Stimulated activated CD4-positive, alpha-beta T cell treated with anti-CD3 and anti-CD28 coated beads, Interleukin-4, amount 100 ng/mL, for 1 hour (primary cell): ENCODE measurements at places on chromosomes 11 and 22.

DNA sequence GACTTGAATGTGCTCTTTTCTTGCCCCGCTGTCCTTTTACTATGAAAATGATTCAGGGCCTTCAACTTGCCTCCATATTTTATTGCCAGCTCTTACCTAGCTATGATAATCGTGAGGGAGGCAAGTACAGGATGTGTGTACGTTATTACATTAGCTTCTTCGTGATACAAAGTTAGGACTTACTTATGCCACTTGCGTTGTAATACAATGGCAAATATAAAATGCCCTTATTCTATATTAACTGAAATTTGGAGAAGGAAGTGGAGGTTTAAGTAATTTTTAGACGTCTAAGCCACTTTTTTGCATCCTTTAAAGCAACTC lies 10.8 kb upstream of the CCT8L2 start:
- no peak for DNase-seq

DNA sequence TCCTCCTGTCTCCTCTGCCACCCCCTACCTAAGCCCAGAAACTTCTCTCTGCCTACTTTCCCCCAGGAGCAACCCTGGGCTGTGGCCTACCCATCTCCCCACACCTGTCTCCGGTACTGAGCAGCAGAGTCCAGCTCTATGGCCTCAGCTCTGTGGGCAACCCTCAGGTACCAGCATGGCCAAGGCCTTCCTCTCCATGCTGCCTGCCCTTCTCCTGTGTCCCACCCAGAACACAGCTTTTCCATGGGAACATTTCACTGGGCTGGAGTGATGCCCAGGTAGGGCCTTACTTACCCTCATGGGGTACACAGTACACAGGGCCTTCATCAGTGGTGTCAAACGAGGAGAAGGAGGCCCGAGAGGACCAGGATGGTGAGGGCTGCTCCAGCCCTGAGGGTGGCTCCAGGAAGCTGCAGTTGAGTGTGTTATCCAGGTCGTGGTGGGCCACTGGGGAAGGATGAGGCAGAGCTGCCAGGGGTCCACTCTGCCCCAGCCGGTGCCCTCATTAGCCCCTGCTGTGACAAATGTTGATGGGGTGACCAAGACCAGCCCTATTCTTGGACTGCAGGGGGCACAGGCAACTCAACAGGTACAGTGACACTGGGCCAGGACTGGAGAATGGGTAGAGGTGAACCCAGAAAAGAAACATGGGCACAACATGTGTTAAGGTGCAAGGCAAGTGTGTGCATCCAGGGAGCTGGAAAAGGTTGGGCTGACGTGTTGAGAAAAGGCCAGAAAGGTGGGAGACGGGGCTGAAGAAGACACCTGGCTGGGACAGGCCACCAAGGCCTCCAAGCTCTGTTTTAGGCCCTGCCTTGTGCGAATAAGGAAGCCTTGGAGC lies 10.3 kb downstream of the SCARF2 start:
- no peak for DNase-seq

DNA sequence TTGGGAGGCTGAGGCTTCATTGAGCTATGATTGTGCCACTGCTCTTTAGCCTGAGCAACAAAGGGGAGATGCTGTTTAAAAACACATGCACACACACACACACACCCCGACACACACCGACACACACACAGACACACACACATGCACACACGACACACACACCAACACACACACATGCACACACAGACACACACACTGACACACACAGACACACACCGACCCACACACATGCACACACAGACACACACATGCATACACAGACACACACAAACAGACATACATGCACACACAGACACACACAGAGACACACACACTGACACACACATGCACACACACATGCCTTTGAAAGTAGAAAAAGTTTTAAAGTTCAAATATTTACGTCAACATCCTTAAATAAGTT lies 5.5 kb upstream of the LTO1 start:
- no peak for DNase-seq

GRCh38 chr11:2976294-2977063 lies 15.7 kb downstream of the NAP1L4 start:
- DNase-seq = no peak

- DNase-seq = no peak
Observed at GRCh38 chr11:113644605-113645004, 61.5 kb downstream of the TMPRSS5 start.

DNA sequence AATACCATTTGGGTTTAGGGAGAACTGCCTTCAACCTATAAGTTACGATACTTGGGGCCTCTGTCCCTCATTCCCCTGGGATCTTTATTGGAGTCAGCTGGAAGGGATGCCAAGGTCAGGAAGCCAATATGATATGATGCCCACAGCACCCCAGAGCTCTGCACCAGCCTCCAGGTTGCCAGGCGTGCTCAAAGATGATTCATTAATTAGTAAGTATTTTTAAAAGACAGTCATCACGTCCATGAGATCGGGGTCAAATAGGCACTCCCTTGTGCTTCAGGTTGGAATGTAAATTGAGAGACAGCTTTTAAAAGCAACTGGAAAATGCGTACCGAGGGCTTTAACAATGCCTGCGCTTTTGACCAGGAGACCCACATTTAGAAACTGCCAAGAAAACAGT lies 57.0 kb upstream of the CD5 start:
- no peak for DNase-seq

DNA sequence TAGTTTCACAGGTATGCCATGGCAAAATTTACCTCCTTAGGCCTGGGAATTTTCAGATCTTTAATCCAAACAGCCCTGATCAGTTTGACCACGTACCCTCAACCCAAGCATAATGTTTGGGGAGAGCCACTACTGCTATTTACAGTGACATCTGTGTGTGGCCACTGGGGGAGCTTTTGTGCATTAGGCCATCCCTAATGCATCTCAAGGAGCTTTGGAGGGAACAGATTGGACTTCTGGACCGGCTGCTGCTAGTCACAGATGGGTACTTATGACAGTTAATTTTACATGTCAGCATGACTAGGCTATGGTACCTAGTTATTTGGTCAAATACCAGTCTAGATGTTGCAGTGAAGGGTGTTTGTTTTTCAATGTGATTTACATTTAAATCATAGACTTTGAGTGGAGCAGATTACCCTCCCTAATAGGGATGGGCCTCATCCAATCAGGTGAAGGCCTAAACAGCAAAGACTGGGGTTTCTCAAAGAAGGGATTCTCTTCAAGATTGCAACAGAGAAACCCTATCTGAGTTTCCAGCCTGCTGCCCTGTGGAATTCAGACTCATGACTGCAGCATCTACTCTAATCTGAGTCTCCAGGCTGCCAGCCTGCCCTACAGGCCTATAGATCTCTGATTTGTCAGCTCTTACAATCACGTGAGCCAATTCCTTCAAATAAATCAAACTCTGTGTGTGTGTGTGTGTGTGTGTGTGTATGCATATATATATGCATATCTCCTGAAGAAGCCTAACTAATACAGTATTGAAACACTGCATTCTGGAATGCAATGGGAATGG lies 38.0 kb upstream of the GALNT18 start:
- no peak for DNase-seq

DNA sequence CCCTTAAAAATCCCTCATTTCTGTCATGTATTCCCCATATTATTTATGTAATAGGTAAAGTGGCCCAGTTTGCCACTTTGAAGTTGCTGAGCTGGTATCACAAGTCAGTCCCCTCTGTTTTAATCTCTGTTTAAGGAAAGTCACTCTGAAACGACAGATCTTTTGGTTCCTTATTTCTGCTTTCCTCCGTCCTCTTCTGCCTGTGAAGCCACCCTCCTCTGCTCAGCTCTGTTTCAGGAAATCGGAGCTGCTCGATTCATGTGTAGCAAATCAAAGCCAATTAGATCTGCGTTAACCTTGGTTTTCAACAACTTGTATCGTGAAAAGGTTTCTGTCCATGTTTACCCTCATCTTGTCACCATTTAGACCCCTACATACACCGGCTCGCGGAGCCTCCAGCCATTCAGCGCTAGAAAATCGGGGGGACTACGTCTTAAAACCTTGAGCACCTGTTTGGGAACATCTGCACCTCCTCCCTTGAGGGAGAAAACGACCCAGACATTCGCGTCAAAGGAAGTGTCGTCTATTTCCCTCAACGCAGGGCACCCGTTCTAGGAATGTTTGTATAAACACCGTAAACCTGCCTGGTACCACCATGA lies 576 bp upstream of the SC5D start:
- no peak for DNase-seq

GRCh38 chr11:15888556-15889345 lies 467.6 kb downstream of the SOX6 start:
- no peak for DNase-seq

- no peak for DNase-seq
Observed at GRCh38 chr22:18109410-18110193, 1.0 kb upstream of the TUBA8 start.

DNA sequence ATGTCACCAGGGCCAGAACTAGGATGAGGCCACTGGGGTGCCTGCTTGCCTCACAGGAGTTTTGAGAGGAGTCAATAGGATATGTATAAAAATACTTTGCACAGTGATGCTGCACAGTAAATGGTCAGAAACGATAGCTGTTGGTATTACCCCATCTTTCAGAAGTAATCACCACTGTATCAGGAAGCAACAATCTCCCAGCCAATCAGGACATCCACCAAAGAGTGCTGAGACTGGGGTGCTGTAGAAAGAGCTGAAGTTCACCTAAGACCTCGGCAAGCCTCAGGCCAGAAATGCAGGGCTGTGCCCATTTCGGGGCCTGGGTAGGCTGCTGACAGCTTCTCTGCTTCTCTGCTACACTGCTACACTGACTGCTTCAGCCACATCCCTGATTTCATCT lies 17.4 kb downstream of the LMO2 start:
- DNase-seq = no peak

DNA sequence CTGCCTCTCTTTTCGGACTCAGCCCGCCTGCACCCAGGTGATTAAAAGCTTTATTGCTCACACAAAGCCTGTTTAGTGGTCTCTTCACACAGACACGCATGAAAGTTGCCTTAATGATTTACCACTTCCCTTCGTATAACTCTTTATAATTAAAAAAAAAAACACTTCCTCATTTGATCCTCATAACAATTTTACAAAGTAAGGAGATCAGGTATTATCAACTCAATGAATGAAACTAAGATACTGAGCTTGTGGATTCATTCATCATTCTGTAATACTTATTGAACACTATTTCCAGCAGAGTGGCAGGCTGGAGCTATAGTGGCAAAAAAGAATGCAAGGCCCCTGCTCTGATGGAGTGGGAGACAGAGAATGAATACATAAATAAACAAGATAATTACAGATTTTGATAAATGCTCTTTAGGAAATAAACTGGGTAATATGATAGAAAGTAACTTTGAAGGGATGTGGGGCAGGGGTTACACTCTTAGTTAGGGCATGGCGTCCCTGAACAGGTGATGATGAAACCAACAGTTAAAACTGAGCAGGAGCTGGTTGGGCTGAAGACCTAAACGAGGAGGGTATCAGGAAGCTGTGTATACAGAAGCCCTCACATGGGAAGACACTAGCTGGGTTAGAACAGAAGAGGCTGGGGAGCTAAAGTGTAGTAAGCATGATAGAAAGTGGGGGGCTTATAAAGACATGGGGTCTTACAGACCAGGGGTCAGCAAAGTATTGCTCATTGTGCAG lies 5.4 kb upstream of the CRTAM start:
- no peak for DNase-seq

GRCh38 chr11:11534981-11535380 lies 86.8 kb downstream of the GALNT18 start:
- no peak for DNase-seq

DNA sequence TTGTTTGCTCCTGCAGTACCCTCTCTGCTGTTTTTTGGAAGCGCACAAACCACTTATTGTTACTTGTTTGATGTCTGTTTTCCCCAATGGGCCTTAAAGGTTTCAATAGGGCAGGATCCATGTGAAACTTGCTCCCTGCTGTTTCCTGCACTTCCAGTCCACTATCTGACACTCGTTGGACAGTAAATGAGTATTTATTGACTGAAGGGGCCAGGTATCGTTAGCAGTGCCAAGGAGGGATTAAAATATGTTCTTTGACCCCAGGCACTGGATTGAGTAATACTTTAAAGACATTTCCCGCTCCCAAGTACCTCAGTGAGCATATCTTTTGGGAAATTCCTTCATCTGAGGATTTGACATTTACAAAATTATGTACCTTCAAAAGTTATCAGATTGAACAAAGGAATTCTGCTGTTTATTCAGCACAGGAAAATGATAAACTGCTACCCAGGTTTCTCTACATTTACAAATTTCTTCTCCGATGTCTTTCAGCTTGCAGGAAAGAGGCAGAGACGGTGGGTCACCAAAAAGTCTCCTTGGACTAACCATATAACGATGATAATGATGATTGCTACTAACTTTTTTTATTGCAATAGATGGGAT lies 23.3 kb upstream of the OR9Q2 start:
- no peak for DNase-seq

DNA sequence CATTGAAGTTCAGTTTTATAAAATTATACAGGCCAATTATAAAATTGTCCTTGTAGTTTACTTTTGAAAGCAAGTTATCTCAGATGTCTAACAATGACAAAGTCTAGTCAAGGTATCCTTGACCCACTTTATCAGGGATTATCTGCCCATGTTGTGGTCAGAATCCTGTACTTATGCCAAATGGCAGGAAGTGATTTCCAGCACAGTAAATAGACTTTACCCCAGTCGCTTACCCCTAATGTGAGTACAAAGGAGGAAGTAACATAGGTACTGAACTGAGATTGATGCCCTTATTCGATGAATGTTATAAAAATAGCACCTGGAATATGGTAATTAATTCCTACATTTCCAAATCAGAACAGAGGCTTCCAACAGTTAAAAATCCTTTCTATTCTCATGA lies 355.7 kb downstream of the CNTN5 start:
- DNase-seq = no peak

- no peak for DNase-seq
Observed at GRCh38 chr11:45500451-45500850, 165.0 kb downstream of the CHST1 start.

DNA sequence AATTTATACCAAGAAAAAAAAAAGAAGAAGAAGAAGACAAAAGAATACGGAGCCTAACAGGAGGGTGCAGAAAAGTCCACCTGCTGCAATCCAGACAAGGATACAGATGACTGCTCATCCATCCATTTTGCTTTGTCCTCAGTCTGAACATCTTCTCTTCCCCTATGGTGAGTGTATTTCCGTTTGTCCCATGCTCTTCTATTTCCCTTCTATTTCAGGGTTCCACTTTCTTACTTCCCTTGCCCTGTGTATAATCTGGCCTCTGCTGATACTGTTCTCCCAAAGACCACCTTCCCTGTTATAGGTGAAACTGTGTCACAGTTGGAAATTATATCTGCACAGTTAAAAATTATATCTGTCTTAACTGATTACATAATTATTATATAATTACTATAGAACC lies 48.7 kb upstream of the USP47 start:
- DNase-seq = no peak
